ENCODE measurements at places on chromosomes 2 and 18.

DNA sequence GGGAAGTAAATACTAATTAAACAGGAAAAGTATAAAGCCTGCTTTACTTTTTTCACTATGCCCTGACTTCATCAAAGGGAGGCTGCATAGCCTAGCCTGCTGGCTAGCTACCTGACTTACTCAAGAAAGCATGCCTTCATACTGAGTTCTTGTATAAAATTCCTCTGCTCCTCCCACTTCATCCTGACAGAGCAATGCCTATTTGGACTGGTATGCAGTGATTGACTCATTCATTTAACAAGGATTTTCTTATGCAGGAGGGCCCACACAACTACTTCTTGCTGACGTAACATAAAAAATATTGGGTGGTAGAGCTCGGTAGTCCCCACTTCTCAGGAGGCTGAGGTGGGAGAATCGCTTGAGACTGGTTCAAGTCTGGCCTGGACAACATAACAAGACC, 70.5 kb downstream of the PRPF40A start:
- DNase-seq, result no peak

GRCh38 chr18:50340078-50340477, 34.8 kb upstream of the SKA1 start:
- no peak for DNase-seq

GRCh38 chr2:136653861-136654260, 111.5 kb upstream of the THSD7B start:
- no peak for DNase-seq

- DNase-seq, result no peak
Observed at GRCh38 chr2:186822323-186822722, 26.6 kb downstream of the ZSWIM2 start.

- no peak for DNase-seq
Observed at GRCh38 chr2:64658269-64658668, 4.6 kb upstream of the SERTAD2 start.

- DNase-seq, result no peak
Observed at GRCh38 chr2:217612920-217613319, 389.9 kb downstream of the TNS1 start.

GRCh38 chr2:132381376-132381775, 35.2 kb upstream of the GPR39 start:
- no peak for DNase-seq

- no peak for DNase-seq
Observed at GRCh38 chr2:10901160-10901939, 10.4 kb upstream of the KCNF1 start.

GRCh38 chr2:201882353-201883090, 76.2 kb downstream of the CDK15 start:
- DNase-seq, result no peak

DNA sequence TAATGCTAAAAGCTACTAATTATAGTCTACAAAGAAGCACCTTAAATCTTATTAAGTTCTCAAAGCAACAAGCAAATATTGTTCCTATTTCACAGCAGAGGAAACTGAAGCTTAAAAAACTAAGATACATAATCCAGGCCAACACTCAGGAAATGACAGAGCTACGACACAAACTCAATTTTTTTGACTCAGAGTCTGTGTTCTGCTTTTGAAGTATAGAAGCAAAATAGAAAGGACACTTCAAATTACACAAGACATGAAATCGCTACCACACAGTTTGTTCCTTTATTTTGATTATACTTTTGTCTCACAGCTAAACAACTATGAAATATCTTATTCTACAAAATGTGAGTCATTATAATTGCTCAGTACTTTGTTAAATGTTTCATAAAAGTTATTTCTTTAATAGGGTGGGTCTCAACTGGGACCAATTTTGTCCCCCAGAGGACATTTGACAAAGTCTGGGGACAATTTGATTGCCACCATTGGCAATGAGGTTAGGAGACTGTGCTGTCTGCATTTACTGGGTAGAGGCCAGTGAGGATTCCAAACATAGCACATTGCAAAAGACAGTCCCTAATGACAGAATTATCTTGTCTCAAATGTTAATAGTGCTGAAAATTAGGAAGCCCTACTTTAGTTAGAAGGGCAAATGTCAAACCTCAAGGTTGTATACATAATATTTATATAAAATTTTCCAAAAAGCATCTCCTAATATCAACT, 101.5 kb upstream of the GRB14 start:
- no peak for DNase-seq

- DNase-seq, result no peak
Observed at GRCh38 chr2:196481324-196481697, 158.2 kb upstream of the CCDC150 start.

- DNase-seq, result no peak
Observed at GRCh38 chr2:68879296-68879695, 8.1 kb upstream of the BMP10 start.

GRCh38 chr18:8871489-8871888, 166.1 kb downstream of the MTCL1 start:
- DNase-seq, result no peak

DNA sequence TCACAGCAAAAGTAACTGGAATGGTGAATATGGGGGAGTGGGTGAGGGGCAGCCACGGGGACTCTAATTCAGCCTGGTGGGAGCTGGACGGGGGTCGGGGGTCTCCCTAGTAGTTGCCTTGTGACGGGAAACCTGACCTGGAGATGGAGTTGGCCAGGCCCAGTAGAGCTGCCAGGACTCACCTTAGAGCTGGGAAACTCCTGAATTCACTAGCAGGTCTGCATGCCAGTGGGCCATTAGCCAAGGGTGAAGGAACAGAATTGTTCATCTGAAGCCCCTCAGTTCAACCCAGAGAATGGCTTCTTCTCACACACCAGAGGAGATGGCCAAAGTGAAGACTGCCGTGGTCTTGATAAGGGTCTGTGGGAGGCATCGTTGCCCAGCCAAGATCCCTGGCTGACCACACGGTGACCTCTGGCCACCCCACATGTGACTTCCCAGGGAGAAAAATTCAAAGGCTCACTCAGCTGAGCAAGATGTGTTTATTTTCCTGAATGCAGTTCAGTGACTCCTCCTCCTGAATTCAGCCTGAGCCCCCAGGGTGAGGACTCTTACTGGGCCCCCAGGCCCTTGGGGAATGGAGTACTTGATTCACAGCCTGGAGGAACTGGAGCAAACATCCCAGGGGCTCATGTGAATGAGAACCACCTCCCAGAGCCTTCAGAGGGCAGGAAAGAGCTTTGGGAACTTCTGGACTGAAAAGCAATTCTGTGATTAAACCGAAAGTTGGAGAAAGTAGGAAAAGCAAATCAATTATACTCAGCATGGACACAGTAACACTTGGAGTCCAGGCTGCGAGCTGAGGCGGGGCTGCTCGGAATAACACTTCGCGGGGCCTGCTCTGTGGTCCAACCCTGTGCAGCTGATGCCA, 25.2 kb downstream of the MOCOS start:
- DNase-seq, result peak; percentile 21

GRCh38 chr2:3001615-3002560, 375.7 kb downstream of the EIPR1 start:
- DNase-seq, result peak; percentile 41

- no peak for DNase-seq
Observed at GRCh38 chr2:44753552-44754285, 187.8 kb upstream of the SIX3 start.

DNA sequence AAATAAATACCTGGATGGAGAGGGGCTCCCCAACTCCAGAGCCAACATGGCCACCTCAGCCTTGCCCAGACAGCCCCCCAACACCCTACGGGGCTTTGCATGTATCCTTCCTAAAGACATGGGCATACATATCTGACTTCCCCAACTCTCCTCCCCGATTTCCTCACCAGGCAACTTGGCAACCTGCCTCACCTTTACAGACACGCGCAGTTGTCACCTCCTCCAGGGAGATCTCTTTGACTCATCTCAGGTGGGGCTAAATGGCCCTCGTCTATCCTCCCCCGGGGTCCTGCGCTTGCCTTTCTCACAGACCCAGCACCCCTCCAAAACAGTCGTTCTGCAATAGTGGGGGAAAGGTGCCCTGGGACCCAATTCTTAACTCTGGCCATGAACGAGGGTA, 10.6 kb upstream of the BIN1 start:
- DNase-seq, result no peak

GRCh38 chr2:202122980-202123720, 50.1 kb downstream of the KIAA2012 start:
- no peak for DNase-seq

DNA sequence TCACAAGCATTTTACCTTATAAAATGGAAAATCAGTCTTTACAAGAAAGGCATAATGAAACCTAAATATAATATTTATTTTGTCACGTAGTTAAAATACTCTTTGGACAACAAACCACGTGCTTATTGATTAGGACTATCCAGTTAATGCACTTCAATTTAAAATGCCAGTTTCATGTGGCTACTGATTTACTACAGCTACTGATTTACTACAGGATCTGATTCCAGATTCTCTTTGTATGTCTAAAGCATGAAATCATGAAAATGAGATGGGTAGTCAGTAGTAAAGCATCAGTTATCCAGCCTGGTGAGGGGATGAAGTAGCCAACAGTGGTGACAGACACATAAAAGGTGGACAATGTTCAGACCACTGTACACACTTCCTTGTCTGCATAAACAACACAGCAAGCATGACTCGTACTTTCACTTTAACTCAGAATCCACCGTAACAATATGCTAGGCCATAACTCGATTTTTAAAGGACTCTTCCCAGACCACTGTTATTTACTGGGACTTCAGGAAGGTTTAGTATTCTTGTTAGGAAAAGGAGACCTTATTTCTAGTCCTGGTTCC, 24.9 kb downstream of the ACAA2 start:
- no peak for DNase-seq

DNA sequence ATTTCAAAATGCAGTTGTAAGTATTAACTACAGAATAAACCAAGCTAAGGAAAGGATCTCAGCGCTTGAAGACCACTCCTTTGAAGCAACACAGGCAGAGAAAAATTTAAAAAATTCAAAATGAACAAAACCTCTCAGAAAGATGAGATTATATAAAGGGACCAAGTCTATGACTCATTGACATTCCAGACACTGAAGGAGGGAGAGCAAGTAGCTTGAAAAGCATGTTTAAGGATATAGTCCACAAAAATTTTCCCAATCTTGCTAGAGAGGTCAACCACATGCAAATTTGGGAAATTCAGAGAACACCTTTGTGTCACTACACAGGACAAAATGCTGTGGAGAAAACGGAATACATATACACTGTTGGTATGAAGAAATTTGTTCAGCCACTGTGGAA, 112.6 kb upstream of the MC4R start:
- no peak for DNase-seq

GRCh38 chr2:190974629-190975361, 39.2 kb downstream of the STAT1 start:
- no peak for DNase-seq

DNA sequence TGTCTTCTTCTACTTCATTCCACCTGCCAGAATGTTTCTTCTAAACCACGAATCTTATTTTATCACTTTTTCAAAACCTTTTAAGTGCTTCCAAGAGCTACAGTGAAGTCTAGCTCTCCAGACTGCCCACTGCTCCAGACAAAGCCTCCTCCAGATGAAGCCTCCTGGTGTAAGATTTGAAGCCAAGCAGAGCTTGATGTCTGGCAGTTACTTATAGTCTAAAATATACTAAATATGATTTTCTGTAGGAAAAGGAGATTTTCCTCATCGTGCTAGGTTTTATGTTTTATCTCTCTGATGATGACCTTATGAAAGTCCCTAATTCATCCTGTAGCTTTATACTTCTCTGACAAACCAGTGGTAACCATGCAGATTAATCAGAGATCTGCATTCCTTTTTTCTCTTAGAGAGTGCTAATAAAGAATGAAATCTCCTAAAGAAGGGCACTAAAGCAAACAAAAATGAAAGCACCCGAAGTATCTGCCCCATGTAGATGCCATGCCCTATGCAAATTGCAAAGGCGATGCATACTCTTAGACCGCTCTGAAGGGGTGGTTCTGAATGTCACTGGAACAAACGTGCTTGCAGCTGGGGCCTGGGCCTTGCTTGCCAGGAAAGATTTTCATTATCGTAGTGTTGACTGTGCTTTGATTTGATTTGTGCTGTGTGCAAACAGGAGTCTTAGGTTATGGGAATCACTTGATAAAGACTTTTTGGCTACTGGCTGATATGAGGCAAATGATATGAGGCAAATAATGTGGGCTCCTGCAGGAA, 314.2 kb downstream of the PID1 start:
- no peak for DNase-seq

DNA sequence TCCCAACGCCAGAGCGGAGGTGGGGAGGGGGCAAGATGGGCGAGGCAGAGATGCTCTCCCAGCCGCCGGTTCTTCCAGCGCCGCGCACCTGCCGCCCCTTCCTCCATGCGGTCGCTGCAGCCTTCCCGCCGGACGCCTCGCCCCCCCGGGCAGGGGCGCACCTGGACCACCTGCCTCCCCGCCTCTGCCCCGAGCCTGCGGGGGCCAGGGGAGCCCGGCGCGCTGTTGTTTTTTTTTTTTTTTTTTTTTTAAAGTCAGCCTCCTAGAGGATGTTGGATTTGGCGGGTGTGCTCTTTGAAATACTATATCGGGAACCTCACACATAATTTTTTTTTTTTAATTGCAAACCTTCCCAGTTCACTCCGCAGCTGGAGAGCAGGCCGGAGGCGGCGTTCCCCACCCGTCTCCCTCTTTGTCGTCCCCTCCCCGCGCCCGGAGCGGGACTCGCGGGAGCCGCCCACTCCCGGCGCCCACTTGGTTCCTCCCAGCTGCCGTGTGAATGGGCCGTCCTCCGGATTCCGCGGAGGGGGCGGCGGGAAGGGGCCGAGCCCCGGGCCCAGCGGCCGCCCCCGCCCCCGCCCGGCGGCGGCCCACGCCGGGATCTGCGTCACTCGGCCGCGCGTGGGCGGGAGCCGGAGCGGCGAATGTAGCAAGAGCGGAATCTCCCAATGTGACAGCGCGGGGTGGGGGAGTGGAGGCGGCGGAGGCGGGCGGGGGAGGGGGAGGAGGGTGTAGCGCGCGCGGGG, 421 bp upstream of the NAB1 start:
- peak; percentile 77 for DNase-seq

GRCh38 chr2:173523497-173523896, 168.8 kb downstream of the CDCA7 start:
- no peak for DNase-seq

DNA sequence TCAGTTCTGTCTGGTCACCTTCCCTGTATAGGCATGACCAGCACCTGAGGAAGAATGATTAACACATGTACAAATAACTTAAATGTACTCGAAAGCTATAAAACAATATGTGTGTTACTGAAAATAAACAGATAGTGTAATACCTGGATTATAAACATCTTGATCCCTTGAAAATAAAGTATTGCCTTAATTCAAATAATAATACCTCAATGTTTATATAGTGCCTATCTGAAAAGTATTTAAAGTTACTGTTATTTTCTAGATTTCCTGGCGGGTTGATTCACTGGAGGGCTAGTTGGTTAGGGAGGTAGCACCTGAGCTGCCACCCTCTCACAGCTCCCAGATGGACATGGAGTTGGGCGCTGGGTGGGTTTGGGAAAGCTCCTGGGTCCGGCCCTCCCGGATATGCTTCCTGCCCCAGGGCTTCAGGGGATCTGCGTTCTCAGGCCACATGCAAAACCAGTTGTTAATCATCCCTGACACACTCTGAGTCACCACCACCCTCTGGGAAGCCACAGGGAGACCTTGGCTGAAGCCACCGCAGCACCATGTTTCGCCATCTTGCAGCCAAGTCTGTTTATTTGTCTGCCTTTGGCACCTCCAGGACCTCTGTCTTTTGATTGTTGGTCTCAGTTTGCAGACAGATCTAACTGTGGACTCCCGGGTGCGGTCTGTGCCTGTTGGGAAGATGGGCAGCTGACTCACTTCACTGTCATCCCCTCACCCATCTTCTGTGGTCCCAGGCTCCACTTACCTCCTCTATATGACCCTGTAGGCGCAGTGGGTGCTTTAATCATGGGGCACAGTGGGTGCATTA, 35.3 kb downstream of the RAB31 start:
- DNase-seq, result peak; percentile 30

Data from HEK293T (cell line).